CD4-positive, alpha-beta T cell treated with Interleukin-12 subunit alpha and Interleukin-12 subunit beta, for 1 hour (primary cell): ENCODE measurements at places on chromosomes 6 and 20.

- no peak for DNase-seq
Observed at GRCh38 chr20:19431316-19431700, 218.9 kb downstream of the SLC24A3 start.

GRCh38 chr20:32749914-32750637 lies 6.8 kb upstream of the COMMD7 start:
- DNase-seq = no peak

DNA sequence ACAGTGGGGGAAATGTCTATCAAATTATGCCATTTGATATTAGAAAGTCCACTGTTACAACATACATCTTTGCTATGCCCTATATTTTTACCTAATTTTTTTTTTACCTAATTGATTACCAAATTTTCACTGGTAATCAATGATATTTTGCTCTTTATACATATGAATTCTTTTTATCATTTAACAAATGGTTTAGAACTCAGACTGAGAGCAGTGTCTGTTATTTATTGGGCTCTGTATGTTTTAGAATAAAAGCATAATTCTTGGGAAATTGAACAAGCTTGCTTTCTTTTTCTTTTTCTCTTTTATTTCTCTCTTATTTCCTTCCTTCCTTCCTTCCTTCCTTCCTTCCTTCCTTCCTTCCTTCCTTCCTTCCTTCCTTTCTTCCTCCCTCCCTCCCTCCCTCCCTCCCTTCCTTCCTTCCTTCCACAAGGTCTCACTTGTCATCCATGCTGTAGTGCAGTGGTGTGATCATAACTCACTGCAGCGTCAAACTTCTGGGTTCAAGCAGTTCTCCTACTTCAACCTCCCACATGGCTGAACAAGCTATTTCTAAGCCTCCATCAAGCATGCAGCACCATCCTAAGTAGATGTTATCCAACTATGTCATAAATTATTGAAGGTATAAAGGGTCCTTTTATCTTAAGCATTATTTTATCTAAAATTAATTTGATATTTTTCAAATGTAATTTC lies 911.7 kb upstream of the CITED2 start:
- no peak for DNase-seq

- no peak for DNase-seq
Observed at GRCh38 chr6:113365191-113365590, 492.0 kb upstream of the MARCKS start.

DNA sequence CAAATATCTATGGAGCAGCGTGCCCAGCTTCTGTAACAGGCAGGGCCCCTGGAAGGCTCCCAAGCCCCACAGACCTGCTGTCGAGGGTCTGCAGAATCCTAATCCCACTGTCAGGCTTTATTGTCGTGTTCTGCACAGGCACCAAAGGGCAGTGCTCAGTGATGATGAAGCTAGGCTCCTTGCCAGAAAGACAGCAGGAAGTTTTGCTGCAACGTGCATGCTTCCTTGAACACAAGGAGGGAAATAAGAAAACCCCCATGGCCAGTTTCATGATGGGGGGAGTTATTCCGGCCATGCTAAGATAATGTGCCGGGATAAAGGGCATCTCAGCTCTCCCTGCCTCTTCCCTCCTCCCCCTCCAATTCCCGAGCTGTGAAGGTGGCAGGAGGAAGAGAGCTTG lies 109.4 kb upstream of the KCNG1 start:
- DNase-seq = no peak

DNA sequence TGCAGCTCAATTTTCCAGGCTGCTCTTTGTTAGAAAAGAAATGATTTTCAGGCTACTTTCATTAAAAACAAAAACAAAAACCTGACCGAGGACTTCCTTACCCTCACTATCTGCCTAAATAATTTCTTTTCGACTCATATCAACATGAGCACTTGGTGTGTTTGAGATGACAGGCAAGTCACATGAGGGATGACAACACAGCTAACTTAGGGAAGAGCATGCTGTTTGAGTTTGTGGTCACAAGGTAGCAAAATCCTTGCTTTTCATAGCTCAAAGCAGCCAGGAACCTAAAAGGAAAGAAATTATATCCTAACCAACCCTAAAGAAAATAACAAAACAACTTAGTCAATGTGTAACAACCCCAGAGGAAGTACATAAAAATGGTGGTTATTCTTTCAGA lies 459.5 kb downstream of the KIF16B start:
- no peak for DNase-seq

GRCh38 chr6:4322846-4323309 lies 187.5 kb upstream of the ECI2 start:
- DNase-seq = no peak

DNA sequence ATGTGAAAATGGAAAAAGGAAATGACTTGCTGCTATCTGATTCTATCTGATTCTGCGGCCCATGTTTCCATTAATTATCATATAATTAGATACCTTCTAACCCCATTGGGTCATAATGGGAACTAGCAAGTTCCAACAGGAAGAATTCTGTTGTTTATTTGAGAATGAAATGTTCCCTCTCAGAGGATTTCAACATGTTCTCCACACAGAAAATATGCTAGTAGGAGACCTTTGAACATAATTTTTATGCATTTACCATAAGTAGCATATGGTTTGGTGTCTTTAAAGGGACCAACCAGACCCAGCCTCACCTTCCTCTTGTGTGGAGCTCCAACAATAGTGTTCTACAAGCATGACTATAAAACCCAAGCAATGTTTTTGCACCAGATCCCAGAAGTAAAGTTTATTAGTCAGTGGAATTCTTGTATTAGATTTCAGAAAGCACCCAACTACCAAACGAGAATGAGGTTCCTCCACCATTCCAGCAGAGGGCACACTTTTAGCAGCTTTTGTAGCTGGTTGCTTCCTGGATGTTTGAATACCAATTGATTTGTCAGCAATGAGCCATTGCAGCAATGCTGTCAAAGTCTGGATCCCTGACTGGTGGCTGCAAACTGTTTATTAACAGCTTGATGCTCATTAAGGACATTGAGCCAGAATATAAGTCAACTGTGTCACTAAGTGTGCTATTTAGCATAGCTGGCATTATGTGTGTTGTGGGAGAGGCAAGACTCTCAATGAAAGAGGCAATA lies 143.6 kb upstream of the GJE1 start:
- peak; percentile 29 for DNase-seq

GRCh38 chr6:19153270-19153980 lies 683.7 kb upstream of the ID4 start:
- DNase-seq = no peak

DNA sequence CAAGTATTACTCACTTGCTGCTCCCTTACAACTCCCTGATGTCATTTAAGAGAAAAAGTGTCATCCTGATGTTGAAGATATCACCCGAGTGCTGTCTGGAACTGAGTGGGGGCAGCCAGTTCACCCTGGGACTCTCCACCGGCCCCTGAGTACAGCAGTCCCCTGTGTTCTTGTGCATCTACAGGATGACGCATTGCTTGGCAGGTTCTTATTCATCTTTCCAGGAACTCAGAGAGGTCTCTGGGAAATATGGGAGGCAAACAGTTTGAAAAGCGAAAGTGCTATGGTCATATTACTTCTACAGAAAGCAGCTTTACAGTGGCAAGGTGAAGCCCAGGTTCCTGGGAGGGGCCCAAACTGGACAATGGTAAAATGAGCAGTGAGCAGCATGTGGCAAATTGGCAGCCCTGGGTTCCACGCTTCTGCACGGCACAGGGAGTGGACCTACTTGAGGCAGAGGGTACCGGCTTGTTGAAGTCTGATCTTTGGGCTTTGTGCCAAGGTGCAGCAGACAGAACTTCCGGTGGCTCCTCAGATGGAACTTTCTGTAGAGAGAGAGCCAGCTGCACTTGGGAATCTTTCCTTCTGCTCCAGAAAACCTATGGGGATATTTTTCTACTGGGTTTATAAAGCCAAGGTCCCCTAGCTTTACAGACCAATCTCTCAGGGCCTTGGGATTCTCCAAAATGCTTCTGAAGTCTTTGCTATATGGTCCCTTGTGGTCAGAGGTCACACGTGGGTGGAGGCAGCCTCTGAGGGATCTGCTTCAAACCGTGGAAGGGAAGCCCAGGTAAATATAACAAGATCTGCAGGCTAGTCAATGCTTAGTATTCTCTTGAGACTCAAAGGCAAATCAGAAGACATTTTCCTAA lies 128.3 kb downstream of the MAP3K7 start:
- DNase-seq = peak; percentile 61

- no peak for DNase-seq
Observed at GRCh38 chr6:110554966-110555460, 78.6 kb upstream of the SLC22A16 start.

- no peak for DNase-seq
Observed at GRCh38 chr20:20970841-20971240, 135.3 kb downstream of the LINC00237 start.

DNA sequence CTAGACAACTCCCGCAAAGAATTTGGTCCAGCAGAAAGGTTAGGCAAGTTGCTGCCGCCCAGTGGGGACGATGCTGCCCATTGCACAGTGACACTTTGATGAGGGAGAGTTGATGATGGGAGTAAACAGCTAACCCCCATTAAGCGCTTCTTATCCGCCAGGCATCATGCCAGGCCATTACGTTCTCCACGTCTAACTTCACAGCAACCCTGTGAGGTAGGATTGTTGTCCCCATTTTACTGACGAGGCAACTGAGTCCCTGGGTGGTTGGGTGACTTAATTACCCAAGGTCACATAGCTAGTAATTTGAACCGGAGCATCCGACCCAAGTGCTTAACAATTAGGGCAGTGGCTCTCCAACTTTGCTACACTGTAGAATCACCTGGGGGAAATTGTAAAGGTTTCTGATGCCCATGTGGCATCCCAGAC lies 738 bp downstream of the RALGAPB start:
- no peak for DNase-seq

DNA sequence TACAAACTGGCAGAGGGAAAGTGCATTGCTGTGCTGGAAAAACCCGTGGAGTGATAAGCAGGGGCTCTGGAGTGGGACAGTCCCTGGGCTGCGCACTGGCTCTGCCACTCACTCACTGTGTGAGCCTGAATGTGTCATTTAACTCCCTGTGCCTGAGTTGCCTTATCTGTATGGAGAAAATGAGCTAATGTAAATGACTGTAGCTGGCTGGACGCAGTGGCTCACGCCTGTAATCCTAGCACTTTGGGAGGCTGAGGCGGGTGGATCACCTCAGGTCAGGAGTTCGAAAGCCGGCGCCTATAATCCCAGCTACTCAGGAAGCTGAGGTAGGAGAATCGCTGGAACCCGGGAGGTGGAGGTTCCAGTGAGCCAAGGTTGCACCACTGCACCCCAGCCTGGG lies 18.4 kb upstream of the RPN2 start:
- no peak for DNase-seq

- peak; percentile 0 for DNase-seq
Observed at GRCh38 chr6:124819346-124819745, 142.9 kb upstream of the RNF217 start.

DNA sequence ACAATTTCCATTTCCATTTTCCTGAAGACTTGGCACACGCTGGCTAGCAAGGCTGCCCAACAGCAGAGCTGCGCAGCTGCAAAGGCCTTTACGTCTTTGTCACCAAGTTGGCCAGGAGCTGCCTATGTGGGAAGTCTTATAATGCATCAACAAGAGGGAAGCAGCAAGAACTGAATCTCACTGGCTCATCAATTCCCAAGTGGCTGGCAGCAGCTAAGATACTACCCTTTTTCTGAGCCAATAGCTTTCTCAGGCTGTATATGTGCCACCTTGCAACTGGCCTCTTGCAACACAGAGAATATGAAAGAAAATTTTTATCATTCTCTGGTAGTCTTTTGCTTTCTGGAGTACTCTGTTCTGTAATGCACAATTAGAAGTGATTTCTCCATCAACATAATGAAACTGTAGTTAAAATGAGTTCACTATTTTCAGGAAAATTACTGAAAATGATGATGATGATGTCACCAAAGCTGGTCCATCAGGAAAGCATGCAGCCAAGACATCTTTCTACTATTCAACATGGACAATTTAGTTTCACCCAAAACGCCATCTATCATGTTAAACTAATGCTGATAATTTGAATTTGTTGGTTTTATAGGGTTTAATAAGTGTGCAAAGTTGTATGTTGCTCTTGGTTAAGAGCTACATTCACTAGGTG lies 97.3 kb upstream of the FOXA2 start:
- DNase-seq = no peak

- DNase-seq = no peak
Observed at GRCh38 chr6:35177596-35177995, 36.2 kb upstream of the SCUBE3 start.

GRCh38 chr20:50285376-50286173 lies 94.9 kb downstream of the CEBPB start:
- no peak for DNase-seq

DNA sequence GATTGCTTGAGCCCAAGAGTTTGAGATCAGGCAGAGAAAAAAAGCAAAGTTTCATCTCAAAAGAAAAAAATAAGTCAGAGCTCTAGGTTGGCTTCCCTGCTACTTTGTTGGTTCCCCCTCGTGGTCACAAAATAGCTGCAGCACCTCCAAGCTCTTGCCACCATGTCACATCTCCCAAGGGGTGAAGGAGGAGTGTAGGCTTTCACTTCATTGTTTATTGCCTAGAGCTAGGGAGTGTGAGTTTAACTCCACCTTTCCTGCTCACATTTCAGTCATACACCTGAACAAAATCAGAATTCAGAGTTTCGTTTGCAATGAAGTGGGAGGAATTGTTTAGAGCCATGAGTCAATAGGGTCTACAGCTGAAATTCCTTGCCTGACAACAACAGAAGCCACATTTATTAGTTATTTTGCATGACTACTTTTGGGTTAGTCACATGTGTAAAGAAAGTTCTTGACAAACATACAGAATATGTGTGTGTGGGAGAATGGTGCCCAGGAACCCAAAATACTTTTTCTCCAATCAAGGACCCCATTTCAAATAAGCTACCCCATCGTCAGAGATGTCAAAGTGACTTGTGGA lies 56.2 kb upstream of the UFL1 start:
- no peak for DNase-seq

DNA sequence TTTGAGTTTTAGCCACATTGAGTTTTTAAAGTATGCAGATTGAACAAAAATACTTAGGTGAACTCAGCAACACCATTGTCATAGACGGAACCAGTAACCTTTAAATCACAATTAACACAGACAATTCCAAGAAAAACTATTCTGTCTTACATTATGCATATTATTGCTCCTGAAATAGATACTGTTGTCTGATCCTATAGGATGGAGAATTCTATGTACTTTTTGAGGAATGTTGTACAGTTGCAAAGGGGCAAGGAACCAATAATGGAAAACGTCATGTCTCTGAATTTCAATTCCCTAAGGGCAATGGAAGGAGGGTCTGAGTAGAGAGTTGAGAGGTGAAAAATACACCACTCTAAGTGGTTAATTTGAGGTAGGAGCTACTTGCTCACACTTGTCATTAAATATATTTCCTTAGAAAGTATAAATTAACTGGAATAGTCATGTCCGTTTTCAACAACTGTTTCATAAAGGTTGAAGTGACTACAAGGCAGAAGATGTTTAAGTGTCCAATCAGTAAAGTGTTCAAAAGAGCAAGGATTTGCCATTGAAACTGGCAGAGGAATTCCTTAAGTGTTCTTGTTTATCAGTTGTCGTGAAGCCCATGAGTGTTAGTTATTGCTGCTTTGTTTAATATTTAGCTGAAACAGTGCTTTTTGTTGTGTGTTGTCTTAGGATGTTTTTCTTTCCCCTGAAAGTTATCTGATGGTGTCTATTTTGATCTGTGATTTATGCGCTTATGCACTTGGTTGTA lies 1.3 kb downstream of the NKAIN2 start:
- no peak for DNase-seq
